ENCODE measurements at places on chromosomes 6 and 20.

GRCh38 chr6:11067348-11067747 lies 23.2 kb upstream of the ELOVL2 start:
- no peak for DNase-seq

- no peak for DNase-seq
Observed at GRCh38 chr6:146339716-146340115, 203.9 kb upstream of the RAB32 start.

GRCh38 chr6:154537511-154538325 lies 27.2 kb upstream of the CNKSR3 start:
- no peak for DNase-seq

- DNase-seq: no peak
Observed at GRCh38 chr6:113805173-113805790, 51.9 kb upstream of the MARCKS start.

DNA sequence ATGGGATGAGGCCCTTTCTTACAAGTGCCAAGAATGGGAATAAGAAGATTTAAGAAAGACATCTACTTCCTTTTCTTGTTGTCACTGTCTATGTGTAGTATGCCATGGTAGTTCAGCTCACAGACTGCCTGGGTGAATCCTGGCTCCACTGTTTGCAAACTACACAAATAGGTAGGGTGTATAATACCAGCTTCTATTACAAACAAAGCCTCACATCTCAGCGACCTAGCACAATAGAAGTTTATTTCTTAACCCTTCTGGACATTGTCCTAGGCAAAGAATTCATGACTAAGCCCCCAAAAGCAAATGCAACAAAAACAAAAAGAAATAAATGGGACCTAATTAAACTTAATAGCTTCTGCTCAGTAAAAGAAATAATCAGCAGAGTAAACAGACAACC lies 74.5 kb downstream of the LINC00237 start:
- DNase-seq: no peak

GRCh38 chr6:168039849-168040248 lies 39.2 kb downstream of the FRMD1 start:
- DNase-seq: no peak

GRCh38 chr6:12047304-12047703 lies 35.2 kb downstream of the HIVEP1 start:
- DNase-seq: no peak

DNA sequence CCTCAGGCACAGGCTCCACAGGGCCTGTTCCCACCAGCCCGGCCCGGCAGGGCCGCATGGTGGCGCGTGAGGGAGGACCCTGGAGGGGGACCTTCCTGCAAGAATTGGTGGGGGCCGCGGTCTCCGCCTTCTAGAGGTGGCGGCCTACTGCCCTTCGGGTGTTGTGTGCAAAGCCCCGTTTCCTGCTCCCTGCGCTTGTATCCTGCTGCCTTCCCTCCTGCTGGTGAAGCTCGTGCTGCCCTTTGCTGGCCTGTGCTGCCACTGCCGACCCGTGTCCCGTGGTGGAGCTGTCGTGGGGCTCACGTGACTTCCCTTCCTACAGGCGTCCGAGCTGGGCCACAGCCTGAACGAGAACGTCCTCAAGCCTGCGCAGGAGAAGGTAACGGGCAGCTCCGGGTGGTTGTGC lies 8.4 kb upstream of the COL20A1 start:
- DNase-seq: no peak

- DNase-seq: no peak
Observed at GRCh38 chr6:71482742-71483141, 194.1 kb downstream of the OGFRL1 start.

DNA sequence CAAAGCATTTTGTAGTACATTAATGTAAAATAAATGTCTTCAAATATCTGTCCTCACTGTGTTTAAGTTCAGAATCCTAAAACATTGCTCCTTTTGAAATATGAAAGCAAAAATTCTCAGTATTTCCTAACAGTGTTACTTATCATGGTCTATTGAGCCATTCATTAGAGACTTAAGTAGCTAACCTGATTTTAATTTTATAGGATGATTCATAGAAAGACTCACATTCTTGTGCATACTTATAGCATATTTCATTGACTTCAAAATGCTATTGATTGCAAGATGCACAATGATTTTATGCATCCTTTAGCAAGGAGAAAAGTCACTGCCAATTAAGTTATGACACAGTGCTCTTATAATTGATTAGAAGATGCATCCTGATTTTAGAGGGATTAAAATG lies 85.7 kb downstream of the HIVEP1 start:
- DNase-seq: no peak
